AG08395 (cell line): ENCODE measurements at places on chromosomes 5 and 9.

- no peak for DNase-seq
Observed at GRCh38 chr5:176889321-176890280, 9.5 kb downstream of the HK3 start.

GRCh38 chr9:91131433-91131839 is 230.3 kb downstream of the AUH start:
- DNase-seq: peak; percentile 93

DNA sequence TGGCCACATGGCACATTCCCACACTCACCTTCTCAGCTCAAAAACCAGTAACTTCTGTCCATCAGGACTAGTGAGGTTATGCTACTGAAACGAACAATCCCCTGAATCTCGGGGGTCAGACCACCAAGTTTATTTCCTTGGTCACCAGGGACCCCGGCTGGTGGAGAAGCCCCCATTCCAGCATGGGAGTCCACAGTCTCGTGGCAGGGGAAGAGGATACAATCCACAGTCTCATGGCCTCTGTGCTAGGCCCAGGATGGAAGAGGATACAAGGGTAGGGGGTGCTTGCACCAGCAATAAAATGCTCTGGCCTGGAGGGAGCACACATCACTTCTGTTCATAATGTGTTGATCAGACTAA is 7.4 kb upstream of the CARD19 start:
- no peak for DNase-seq

GRCh38 chr5:6289239-6289638 is 89.1 kb downstream of the MED10 start:
- no peak for DNase-seq

DNA sequence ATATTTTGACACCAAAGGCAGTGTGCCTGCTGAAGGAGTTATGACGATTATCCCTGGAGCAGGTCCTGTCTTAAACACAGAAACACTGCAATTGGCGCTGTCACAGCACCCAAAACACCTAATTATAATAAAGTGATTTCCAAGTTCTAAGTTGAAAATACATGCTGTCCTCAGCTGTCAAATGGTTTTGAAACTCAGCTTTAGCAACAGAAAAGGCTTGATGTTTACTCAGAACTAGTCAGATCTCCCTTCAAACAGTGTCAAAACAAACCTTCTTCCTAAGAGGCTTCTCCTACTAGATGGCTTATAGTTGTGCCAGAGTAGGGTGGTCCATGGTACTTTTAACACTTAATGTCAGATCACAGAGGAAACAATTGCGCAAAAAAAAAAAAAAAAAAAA is 87.2 kb upstream of the IRX1 start:
- no peak for DNase-seq

DNA sequence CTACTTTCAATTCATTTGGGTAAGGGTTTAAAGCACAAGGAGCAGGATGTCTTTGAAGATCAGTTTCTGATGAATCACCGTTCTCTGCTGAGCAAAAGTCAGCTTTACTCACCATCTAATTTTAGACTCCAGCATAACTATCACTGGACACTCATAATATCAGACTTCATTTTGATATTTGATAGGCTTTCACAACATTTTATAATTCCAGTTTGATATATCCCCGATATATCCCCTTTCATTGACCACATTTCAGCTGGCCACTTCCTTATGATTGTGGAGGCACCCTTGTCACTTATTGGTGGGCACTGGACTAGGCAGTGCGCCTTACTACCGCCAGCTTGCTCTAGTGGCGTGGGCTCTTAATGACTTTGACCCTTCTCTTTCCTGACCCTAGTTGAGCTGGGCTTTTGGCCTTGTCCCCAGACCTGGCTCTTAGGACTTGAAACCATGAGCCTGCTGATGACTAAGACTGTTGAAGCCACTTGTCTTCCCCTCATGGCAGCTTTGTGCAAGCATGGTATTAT is 46.8 kb downstream of the CYSTM1 start:
- peak; percentile 80 for DNase-seq

GRCh38 chr5:150411245-150411979 is 1.3 kb downstream of the CD74 start:
- no peak for DNase-seq

DNA sequence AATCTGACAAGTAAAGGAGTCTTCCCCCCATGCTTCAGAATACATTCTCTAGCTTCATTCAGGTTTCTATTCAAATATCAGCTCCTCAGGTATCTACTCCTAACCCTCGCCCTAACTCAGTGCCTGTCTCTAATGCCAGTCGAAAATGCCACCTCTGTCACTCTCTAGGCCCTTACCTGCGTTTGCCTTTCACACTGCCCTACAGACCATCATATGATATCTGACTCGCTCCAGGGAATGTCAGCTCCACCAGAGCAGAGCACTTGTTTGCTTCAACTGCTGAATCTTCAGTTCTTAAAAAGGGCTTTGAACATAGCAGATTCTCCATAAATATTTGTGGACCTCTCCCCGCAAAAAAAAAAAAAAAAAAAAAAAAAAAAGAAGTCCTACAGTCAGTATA is 46.7 kb downstream of the ADRB2 start:
- no peak for DNase-seq

DNA sequence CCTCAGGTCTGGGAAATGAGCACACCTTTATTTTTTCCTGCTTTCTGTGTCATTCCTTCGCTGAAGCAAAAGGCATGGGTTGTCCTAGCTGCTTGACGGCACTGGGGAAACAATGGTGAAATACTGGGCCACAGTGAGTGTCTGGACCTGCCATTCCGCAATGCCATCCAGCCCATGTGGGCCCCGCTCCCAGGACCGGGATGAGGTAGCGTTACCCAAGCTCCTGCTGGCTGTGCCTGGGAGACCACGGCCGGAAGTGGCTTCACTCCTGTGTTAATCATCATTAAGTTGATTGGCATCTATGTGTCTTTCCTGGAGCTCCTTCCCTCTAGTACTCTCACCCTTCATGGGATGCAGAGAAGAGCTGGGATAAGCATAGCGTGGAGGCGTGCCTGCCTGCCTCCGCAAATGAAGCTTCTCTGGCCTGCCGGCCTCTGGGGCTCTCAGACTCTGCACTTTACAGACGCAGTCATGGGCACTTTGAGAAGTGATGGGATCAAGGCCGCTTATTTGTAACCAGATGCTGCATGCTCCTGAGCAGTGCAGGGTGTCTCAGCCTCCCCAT is 16.5 kb upstream of the SMIM32 start:
- DNase-seq: no peak

GRCh38 chr9:130172161-130172857 is at the start of gene NCS1:
NCS1 (plus strand) TSS chr9:130172404; CDS start chr9:130172664, 260 bp downstream.
- peak; percentile 97 for DNase-seq

- DNase-seq: no peak
Observed at GRCh38 chr5:166342402-166342801, 1949.0 kb upstream of the WWC1 start.

- peak; percentile 57 for DNase-seq
Observed at GRCh38 chr9:120985819-120986222, 59.2 kb upstream of the TRAF1 start.

GRCh38 chr5:86613455-86613854 is 4.3 kb upstream of the COX7C start:
- DNase-seq: no peak

GRCh38 chr5:78519198-78519941 is 129.2 kb downstream of the LHFPL2 start:
- no peak for DNase-seq

DNA sequence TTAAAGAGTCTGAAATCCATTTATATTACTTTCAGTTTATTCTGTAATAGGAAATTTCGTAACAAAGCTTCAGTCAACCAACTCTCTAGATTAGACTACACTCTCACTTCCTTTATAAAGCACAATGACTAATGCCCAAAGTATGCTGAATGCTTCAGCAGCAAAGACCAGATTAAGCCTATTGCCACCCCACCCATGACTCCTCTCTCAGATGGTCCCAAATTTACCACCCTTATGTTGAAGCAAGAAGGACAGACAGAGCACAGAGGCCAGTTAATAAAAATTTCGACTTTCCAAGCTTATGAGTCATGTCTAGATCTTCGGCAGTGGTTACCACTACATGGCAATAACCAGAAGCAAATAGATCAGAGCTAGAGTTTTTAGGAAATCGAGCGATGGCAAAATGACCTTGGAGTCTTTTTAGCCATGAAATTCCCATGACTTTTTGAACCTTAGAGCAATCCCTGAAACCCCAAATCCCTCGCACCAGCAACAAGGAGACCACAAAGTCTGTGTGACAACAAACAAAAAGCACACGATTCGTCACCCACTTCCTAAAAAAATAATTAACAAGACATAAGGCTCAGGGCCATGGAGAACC is 287.8 kb upstream of the RASA1 start:
- DNase-seq: peak; percentile 58

GRCh38 chr9:33840381-33840780 is 23.4 kb downstream of the UBE2R2 start:
- DNase-seq: no peak

DNA sequence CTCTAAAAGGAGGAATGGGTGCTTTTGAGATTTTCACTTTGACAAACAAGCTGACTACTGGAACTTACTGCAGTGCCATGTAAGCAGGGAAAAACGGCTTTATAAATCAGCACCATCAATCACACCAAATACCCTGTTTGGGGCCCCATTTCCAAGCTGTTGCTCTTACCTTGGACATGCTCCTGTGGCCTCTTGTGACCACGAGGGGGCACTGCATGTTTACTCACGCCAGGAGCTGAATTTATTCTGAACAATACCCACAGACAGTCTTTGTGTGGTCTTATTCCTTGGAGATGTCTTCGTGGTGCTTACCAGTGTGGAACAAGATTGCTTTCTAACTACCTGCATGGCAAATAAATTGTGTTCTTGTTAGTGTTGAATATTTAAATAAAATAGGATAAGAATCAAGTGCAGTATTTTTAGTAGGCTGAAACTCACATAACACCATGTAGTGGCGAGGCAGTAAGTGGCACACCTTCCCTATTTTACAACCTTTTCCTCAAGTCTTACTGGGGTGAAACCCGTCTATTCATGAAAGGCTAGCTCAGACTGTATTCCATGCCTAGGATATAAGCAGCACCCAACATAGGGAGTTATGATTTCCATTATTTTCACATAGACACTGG is 155.5 kb upstream of the NMUR2 start:
- peak; percentile 40 for DNase-seq

GRCh38 chr9:115945009-115945431 is 208.6 kb upstream of the PAPPA start:
- no peak for DNase-seq

- no peak for DNase-seq
Observed at GRCh38 chr5:36482812-36483211, 123.6 kb upstream of the SLC1A3 start.

DNA sequence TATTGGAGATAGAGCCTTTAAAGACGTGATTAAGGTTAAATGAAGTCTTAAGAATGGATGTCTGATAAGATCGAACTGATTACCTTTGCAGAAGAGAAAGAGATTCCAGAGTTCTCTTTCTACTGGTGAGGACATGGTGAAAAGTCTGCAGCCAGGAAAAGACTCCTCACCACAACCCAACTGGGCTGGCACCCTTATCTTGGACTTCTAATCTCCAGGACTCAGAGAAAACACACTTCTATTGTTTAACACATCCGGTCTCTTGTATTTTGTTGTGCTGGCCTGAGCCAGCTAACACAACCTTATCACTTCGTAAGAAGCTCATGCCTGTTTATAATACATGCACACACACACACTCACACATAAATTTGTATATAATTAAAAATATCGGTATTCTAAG is 489.1 kb downstream of the PRDM9 start:
- no peak for DNase-seq

GRCh38 chr9:97386733-97387503 is 25.0 kb upstream of the TDRD7 start:
- peak; percentile 83 for DNase-seq

- no peak for DNase-seq
Observed at GRCh38 chr9:100425758-100426157, 1.2 kb upstream of the MSANTD3 start.

GRCh38 chr5:170046241-170046640 is 59.5 kb upstream of the FOXI1 start:
- DNase-seq: no peak

- DNase-seq: no peak
Observed at GRCh38 chr9:18379073-18379811, 94.7 kb upstream of the ADAMTSL1 start.

GRCh38 chr5:10364186-10364689 is 10.7 kb downstream of the MARCHF6 start:
- no peak for DNase-seq

DNA sequence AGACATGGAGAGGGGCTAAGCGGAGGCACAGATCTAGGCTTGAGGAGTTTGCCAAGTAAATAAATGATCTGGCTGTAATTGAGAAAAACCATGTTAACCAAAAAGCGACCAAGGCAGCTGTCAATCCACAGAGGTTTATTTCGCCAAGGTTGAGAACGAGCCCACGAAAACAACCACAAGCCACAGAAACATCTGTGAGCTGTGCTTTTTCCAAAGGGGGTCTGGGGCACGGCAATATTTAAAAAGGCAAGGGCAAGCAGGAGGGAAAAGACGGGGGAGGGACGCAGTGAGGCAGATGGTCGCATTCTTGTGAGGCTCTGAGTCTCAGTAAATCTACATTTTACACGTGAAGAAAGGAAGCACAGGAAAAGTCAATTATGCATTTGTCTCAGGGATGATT is 25.4 kb downstream of the CCT5 start:
- no peak for DNase-seq

- DNase-seq: no peak
Observed at GRCh38 chr5:24535646-24536045, 109.1 kb downstream of the CDH10 start.

- DNase-seq: no peak
Observed at GRCh38 chr9:33375841-33376321, 26.5 kb downstream of the AQP7 start.

GRCh38 chr5:144644317-144644716 is 473.6 kb downstream of the KCTD16 start:
- no peak for DNase-seq

GRCh38 chr9:9625248-9625647 is 987.6 kb downstream of the PTPRD start:
- no peak for DNase-seq
